ENCODE measurements at places on chromosomes 13 and 19. TPM values are rescaled to one million over a fixed set of nuclear protein-coding genes. Genes with fewer than 3 reads are reported as not detected.

The KLF1 gene
- total RNA-seq: not detected

The EEF2 gene
- total RNA-seq: 2,769 TPM

The ZNF814 gene
- 9.8 TPM for total RNA-seq

The LRFN3 gene
- 4.0 TPM for total RNA-seq

The FCER2 gene
- total RNA-seq: not detected

The HSD17B14 gene
- 1.4 TPM for total RNA-seq

The PHLDB3 gene
- total RNA-seq: 9.6 TPM

The SH2D3A gene
- total RNA-seq: not detected

The DMKN gene
- 23.1 TPM for total RNA-seq

The TINCR gene
- total RNA-seq: under 0.01 TPM

The ERICH4 gene
- not detected for total RNA-seq

The IL12RB1 gene
- total RNA-seq: under 0.01 TPM

Measured in subcutaneous preadipocyte (primary cell).